ENCODE measurements at places on chromosomes 3 and 15.

DNA sequence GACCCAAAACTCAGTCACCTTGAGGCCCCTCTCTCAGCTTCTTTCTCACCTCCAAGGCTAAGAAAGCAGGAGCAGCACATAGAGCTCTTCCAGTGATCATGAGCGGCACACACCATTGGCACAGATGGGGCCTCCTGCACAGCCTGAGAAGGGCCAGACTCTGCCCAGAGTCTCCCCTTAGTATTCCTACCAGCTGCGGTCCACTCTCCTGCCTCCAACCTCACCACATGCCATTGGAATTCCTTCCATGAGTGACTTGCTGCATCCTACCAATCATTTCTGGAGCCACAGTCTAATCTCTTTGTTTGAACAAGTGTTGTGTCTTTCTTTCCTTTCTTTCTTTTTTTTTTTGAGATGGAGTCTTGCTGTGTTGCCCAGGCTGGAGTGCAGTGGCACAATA is 39.3 kb downstream of the CDCP1 start:
- DNase-seq, result no peak

- DNase-seq, result no peak
Measured at GRCh38 chr3:113150250-113150649, 61.1 kb upstream of the BOC start.

DNA sequence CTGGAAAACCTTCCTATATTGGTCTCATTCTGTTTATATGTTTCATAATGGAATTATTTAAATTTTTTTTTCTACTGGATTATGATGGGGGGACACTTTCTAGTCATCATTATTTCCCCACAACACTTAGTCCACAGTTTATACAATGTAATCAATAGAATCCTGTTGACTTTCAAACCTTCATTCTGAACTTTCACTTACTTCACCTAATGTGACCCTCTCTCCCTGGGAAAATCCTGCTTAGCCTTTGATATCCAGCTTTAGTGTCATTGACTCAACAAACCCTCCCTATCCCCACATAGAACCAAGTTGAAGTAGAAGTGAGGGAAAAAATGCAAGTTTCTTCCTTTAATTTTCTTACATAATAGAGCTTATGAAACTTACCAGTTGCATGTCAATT is 666.0 kb downstream of the MECOM start:
- DNase-seq, result no peak

DNA sequence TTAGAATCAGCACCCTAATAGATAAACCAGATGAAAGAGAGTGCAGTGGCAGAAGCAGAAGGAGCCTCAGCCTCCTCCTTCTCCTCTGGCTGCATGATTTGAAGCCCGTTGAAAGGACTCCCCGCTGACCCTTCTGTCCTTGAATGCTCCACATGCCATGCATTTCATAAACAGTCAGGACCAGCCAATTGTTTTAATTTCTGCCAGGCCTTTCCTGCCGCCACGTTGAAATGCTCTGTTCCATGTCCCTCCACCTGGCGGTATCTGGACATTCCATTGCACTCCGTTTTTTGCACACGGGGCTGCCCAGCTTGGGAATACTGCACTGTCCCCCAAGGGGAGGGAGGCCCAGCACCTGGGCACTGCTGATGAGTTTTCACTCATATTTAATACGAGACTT is 35.2 kb upstream of the GLCE start:
- no peak for DNase-seq

DNA sequence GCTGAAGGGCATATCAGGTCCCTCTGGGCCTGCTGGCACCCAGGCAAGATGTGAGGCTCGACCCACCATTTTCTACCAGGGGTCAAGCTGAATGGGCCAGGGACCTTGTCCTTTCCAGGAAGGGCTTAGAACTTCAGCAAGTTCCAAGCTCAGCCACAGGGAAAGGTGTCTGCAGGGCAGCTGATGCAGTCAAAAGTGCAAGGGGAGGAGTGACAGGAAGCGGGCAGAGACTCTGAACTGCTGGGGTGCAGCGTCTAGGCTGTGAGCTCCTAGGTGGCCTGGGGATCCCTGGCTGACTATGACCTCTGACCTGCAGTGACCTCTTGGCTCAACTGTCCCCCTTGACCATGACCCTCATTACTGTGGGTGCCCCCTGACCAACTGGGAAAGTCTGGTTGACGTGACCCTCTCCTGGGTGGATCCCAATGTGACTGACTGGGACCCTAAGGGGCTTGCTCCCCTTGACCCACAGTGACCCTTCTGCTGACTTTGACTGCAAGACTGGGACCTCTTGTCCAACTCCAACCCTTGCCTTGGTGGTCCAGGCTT is 14.4 kb upstream of the SEC13 start:
- no peak for DNase-seq

GRCh38 chr15:27675571-27675970 is 423.5 kb downstream of the OCA2 start:
- DNase-seq, result no peak

DNA sequence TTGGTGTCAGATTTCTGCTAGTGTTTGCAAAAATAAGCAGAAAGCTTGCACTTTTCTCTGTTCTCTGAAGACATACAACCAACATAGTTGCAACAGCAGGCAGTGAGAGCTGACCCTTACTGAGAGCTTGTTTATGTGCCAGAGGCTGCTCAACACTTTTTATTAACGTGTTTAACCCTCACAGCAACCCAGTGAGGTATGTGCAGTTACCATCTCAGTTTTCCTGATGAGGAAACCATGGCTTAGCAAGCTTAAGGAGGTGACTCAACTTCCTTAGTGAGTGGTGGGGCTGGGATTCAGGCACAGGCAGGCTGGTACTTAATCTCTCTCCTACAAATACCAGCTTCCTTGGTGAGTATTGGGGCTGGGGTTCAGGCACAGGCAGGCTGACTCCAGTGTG is 158.1 kb upstream of the CTDSPL start:
- no peak for DNase-seq

DNA sequence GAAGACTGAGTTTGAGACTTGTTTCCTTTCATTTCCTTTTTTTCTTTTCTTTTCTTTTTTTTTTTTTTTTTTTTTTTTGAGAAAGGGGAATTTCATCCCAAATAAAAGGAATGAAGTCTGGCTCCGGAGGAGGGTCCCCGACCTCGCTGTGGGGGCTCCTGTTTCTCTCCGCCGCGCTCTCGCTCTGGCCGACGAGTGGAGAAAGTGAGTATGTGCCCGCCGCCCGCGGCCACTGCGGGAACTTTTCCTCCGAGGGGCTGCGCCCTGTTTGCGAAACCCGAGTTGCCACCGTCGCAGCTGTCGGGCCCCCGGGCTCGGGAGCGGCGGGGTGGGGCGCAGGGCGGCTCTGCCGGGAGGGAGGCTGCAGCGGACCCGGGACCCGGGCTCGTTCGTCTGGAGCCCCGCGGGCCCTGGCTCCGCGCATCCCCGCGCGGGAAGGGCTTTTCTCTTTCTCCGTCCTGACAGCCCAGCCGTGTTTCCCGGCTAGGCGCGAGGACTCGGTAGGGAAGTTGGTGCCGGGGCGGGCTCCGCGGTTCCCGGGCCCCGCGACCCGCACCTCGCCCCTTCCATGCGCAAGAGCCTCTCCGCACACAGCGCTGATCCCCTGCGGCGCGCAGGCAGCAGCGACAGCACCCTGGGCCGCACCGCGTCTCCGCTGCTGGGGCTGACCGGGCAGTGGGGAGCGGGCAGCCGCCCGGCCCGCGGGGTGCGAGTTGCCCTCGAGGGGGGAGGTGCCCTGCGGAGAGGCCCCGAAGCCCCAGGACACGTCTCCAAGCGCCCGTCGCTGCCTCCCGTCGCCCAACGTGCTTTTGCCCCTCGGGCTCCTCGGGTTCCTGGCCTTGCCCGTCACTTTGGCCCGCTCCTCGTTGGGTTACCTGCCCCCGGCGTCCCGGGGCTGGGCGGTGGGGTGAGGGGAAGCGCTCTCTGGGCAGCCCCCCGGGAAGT is 1.4 kb downstream of the IGF1R start:
- peak; percentile 52 for DNase-seq

- no peak for DNase-seq
Measured at GRCh38 chr15:74129586-74130154, 716 bp upstream of the ISLR2 start.

DNA sequence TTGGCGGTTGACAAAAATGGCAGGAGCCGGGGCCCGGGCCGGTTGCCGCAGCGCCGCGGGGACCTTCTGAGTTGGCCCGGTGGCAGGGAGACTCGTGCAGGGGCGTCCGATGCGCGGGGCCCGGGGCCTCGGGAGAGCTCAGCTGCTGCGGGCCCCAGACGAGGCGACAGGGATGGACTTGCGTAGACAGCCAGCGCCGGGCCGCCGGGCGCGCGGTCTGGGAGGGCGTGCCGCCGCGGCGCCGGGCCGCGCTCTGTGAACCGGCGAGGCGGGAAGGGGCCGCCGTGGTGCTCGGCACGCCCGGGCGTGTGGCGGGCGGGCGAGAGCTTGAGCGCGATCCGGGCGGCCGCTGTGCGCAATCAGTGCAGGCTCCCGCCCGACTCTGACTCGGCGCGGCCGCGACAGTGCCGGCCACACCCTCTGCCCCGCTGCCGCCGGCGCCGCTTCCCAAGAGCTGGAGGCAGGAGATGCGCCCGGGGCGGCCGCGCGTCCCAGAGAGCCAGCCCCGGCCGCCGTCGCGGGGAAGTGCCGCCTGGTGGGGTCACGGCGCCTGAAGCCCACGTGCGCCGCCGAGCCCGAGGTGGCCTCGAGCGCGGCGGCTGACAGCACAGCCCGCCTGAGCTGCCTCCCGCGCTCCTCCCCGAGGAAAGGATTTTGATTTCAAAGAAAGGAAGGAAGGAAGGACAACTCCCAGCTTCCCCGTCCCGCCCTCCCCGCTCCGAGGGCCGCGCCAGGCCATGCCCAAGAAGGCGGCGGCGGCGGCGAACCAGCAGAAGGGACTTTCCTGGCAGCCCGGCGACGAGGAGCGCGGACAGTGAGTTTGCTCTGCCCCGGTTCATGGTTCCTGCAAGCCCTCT is 657 bp downstream of the TLNRD1 start:
- DNase-seq, result peak; percentile 48

- DNase-seq, result no peak
Measured at GRCh38 chr3:39434574-39434973, 28.1 kb downstream of the RPSA start.

GRCh38 chr3:115627180-115628074 is 4.1 kb downstream of the GAP43 start:
- DNase-seq, result no peak

DNA sequence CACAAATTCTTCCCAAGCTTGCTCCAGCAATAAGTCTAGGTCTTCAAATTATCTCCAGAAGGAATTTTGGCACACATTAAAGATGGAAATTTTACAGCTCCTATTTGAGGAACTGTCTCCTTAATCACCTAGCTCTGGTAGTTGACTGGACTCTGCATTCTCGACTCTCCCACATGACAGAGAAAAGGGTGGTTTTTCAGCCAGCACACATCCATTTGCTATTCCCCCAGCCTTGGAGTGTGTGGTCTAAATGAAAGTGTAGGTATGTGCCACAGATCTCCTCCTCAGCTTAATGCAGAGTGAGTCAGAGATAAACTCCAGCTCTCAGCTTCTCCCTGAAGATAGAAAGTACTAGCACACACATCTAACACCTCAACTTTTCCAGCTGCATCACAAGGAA is 62.2 kb upstream of the ALCAM start:
- DNase-seq, result no peak

DNA sequence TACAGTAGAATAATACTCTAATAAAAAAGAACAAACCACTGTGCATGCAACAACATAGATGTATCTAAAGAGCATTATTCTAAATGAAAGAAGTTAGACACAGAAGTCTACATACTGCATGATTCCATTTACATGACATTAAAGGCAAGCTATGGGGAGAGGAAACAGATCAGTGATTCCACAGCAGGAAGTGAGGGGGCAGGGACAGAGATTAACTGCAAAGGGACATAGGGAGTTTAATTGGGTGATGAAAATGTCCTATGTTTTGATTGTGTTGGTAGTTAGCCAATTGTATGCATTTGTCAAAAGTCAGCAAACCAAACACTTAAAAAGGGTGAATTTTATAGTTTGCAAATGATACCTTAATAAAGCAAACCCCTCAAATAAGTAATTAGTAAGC is 13.8 kb downstream of the CRYGS start:
- no peak for DNase-seq

GRCh38 chr3:169953462-169954141 is 13.0 kb upstream of the SEC62 start:
- DNase-seq, result no peak

- no peak for DNase-seq
Measured at GRCh38 chr15:73946795-73947370, 20.6 kb downstream of the LOXL1 start.

Data from ovary (tissue), 10 donors.